ENCODE measurements at places on chromosomes 4 and X.

GRCh38 chr4:69832326-69833030, 27.5 kb downstream of the SULT1E1 start:
- no peak for DNase-seq

- DNase-seq, result no peak
These were observed 115.3 kb upstream of the ZNF827 start for GRCh38 chr4:146053891-146054290.

GRCh38 chrX:143988356-143988755, 104.5 kb downstream of the UBE2NL start:
- DNase-seq, result no peak

DNA sequence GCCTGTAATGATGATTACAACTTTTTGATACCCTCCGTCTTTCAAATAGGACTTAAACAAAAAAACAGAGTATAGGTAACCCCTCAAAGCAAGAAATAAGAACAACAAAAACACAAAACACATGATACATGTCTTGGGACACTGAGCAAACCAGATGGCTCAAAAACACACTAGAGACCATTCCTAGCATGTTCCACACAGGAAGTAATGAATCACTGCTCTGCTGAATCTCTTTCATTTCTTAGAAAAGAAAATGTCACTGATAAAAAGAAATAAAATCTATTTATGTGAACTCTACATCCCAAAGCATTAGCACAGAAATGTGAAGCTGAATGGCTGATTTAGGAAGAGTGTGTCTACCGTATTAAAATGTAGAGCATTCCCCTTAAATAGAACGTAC, 134.5 kb upstream of the IL15 start:
- DNase-seq, result no peak

GRCh38 chr4:15563871-15564270, 91.3 kb downstream of the FBXL5 start:
- no peak for DNase-seq

DNA sequence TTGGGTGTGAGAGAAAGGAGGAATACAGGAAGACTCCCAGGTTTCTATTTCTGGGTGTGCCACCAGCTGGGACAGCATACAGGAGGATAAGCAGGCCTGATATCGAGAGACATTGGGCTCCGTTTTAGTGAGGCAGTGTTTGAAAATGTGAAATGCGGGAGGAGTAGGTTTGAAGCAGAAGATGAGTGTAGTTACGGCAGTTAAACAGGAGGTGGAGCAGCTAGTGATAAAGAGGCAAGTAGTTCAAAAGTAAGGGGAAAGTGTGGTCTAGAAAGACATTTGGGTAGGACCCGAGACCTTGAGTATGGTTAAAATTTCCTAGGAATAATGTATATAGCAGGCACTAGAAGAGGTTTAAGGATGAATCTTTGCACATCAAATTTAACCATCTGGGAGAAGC, 42.4 kb downstream of the DCUN1D4 start:
- no peak for DNase-seq

DNA sequence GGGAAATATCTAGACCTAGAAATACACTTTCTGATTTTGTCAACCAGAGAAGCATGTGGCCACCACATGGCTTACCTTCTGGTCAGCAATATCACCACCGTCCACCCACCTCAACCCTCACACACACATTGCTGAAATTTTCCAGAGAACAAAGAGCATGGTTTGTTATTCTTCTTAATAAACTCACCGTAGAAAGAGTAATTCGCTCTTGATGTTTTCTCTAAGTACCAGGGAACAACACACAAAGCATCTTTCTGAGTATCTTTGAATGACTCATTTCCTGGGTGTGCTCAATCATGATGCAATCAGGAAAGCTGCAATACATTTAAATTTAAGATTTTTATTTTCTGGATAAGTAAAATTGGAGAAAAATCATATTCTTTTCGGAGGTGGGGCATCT, 24.7 kb upstream of the LRAT start:
- no peak for DNase-seq

- no peak for DNase-seq
These were observed 209.9 kb upstream of the DIAPH2 start for GRCh38 chrX:96474741-96475125.

GRCh38 chrX:53644751-53645150, 41.8 kb downstream of the HUWE1 start:
- no peak for DNase-seq

- DNase-seq, result no peak
These were observed 3.6 kb downstream of the SH3BGRL start for GRCh38 chrX:81205551-81205950.

GRCh38 chr4:2363056-2363721, 55.3 kb downstream of the ZFYVE28 start:
- DNase-seq, result no peak

DNA sequence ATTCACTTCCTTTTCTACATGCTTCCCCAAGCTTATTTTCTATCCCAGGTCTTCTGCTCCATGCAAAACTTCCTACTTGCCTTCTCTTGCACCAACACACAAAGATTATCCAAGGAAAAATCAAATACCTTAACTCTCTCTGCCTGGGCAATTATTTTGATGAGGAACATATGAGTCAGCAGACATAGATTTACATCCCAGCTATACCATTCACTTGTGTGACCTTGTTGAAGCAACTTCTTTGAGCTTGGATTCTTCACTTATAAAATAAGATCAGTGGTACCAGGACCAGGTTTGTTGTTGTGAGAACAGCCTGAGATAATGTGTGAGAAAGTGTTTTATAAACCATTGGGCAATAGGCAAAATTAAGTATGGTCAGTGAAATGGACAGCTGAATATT, 39.1 kb upstream of the TMEM192 start:
- DNase-seq, result no peak

DNA sequence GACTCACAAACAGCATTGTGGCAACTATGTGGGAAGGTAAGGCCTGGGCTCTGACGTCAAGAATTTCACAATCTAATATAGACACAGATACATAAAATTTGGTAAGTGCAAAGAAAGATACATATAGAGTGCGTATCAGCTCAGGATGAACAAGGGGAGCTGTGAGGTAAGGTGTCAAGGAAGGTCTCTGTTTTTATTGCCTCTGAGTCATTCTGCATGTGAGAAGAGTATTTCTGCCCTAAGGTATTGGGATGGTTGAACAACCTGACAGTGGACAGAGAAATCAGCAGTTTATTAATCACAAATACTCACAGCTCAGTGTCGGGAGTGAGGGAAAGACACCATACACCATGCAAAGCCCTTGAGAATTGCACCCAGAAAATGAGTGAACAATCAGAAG, 89.8 kb downstream of the COMMD8 start:
- DNase-seq, result no peak

- no peak for DNase-seq
These were observed 14.7 kb upstream of the DCHS2 start for GRCh38 chr4:154506253-154506652.

- DNase-seq, result peak; percentile 5
These were observed 559 bp upstream of the FAM47E start for GRCh38 chr4:76250962-76251361.

- DNase-seq, result no peak
These were observed 91.2 kb downstream of the RAP1GDS1 start for GRCh38 chr4:98352396-98352795.

Data from activated CD8-positive, alpha-beta T cell treated with anti-CD3 and anti-CD28 coated beads for 36 hours (primary cell).